ENCODE measurements at places on chromosomes 7 and 10. TPM values are rescaled to one million over a fixed set of nuclear protein-coding genes. Genes with fewer than 3 reads are reported as not detected.

GRCh38 chr10:1128115-1128514 lies 71.9 kb downstream of the WDR37 start:
- no peak for DNase-seq

GRCh38 chr10:124255556-124255955 lies 162.2 kb upstream of the CHST15 start:
- DNase-seq: no peak

DNA sequence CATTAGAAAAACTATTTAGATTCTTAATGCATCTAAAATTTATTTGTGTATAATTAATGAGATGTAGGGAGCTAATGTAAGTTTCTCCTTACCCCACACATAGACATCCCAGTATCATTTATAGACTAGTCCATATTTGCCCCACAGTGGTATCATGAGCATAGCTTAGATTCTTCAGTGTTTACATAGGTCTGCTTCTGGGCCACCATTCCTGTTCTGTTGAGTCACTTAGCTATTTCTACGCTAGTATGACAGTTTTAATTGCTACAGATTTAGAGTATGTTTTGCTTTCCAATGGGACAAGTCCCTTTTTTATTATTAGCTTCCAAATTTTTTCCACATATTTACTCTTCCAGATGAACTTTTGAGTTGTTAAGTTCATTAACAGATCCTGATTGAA lies 69.4 kb downstream of the MCMBP start:
- peak; percentile 73 for DNase-seq

DNA sequence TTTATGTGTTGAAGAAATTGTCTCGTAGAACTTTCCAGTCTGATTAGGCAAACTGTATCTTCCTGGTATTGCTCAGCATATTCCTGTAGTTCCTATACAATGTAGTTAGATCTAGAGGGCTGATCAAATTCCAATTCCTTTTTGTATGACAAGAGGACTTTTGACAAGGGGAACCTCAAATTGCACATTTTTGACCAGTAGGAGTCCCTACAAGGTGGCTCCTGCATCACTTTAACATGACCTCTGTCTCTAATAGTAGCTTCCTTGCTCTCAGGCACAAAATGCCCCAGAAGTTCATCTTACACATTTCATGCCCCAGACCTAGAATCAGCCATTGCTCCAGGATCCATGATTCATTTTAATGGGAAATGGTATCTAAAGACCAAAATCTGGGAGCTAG lies 18.7 kb downstream of the HERPUD2 start:
- no peak for DNase-seq

DNA sequence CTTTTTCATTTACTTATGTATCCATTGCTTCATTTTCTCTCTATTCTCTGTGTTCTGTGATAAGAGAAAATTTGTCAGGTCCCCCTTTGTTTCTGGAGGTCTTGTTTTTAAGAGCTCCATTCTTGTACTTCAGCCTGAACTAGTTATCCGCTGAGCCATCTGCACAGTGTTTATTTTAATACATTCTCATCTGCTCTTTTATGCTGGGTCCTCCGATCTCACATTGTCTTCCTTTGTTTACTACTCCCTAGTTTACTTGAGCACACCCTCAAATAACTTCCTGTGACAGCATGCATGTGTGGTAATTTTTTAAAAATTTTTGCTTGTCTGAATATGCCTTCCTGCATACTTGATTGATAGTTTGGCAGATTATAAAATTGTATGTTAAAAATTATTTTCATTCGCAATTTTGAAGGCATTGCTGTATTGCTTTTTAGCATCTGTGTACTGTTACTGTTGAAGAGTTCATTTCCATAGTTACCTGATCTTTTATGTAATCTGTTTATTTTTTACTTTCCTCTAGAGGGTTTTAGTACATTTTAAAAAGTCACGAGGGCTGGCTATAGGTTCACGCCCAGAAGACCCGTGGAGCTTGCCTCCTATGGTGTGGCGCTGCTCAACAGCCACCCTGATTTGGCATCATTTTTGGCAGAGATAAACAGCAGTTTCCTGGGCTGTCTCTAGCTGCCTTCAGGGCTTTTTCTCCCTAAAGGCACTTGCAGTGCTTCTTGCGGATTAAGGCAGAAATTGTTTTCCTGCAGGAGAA lies 31.9 kb downstream of the RSBN1L start:
- DNase-seq: peak; percentile 55

GRCh38 chr10:31520986-31521831 lies 202.2 kb downstream of the ZEB1 start:
- DNase-seq: no peak

- DNase-seq: no peak
These were observed 353.2 kb downstream of the CRPPA start for GRCh38 chr7:16068183-16068582.

GRCh38 chr10:72367301-72367960 lies 12.7 kb upstream of the DNAJB12 start:
- DNase-seq: peak; percentile 42

DNA sequence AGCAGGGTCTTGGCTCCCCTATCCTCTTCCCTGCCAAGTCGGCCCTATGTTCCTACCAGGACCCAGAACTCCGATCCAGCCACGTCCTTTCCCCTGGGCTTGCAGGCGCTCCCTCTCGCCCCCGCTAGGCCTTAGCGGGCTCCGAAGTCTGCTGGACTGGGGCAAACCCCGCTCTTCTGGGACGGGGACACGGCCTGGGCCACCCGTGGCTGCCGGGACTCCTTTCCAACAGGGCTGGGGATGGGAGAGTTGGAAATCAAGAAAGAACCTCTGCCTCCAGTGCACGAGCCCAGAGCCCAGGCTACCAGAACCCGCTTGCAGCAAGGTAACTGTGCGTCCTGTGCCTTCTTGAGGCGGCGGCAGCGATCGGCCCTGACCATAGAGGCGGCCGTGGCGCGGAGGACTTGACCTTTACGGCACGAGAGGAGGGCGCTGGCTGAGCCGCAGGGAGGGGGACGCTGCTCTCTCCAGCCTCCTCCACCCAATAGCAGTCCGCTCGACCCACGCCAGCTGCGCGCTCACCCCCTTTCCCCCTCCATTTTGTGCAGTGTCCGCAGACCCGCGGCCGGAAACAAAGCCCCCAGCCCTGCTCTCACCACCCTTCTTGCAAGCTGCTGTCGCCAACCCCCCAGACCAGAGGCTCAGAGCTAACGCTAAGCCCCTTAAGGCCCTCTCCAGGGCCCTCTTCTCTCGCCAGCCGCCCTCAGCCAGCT lies 7.0 kb upstream of the HOXA11 start:
- no peak for DNase-seq

DNA sequence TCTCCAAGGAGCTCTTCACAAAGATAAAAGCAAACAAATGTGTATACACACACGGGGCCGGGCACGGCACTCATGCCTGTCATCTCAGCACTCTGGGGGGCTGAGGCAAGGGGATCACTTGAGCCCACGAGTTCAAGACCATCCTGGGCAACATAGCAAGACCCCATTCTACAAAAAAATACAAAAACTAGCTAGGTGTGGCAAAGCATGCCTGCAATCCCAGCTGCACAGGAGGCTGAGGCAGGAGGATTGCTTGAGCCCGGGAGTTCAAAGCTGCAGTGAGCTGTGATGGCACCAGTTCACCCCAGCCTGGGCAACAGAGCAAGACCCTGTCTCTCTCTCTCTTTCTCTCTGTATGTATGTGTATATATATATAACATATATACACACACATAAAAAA lies 22.3 kb downstream of the TTYH3 start:
- no peak for DNase-seq

- DNase-seq: peak; percentile 93
These were observed 56.0 kb downstream of the TACR2 start for GRCh38 chr10:69360485-69361302.

GRCh38 chr10:30359373-30360206 lies 10.5 kb upstream of the MTPAP start:
- DNase-seq: peak; percentile 43

DNA sequence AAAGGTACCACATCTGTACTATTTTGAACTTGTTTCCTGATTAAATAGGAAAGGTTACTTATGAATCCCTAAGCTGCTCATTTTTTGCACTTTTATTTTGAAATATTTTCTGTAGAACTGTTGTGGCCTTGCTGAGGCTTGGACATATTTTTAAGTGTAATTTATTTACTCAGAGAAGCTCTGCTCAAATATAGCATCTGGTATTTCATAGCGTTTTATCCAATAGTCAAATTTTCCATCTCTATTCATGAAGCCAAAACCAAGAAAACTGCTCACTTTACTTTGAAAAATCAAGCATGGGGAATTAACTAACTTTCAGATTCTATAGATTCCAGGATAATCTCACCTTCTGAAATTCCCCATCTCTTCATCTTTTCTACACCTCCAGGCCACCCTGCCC lies 6.6 kb upstream of the FAM3C start:
- DNase-seq: no peak

The MYH16 gene
- total RNA-seq: 0.18 TPM

The BEND7 gene
- total RNA-seq: 3.1 TPM

The NPTX2 gene
- total RNA-seq: under 0.01 TPM
